T follicular helper cell (primary cell): ENCODE measurements at places on chromosomes 1 and 21.

DNA sequence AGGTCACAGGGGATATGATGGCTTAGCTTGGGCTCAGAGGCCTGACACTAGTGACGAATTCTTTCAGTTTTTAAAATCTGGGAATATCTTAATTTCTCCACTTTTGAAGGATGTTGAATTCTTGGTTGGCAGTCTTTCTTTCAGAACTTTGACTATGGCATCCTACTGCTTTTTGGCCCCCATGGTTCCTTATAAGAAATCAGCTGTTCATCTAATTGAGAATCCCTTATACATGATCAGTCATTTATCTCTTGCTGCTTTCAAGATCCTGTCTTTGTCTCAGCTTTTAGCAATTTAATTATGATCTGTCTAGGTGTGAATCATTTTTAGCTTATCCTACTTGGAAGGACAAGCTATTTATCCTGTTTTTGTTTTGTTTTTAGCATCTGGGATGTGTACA lies 31.2 kb upstream of the F3 start:
- no peak for DNase-seq

GRCh38 chr1:71463144-71463543 lies 382.3 kb upstream of the ZRANB2 start:
- DNase-seq: no peak

DNA sequence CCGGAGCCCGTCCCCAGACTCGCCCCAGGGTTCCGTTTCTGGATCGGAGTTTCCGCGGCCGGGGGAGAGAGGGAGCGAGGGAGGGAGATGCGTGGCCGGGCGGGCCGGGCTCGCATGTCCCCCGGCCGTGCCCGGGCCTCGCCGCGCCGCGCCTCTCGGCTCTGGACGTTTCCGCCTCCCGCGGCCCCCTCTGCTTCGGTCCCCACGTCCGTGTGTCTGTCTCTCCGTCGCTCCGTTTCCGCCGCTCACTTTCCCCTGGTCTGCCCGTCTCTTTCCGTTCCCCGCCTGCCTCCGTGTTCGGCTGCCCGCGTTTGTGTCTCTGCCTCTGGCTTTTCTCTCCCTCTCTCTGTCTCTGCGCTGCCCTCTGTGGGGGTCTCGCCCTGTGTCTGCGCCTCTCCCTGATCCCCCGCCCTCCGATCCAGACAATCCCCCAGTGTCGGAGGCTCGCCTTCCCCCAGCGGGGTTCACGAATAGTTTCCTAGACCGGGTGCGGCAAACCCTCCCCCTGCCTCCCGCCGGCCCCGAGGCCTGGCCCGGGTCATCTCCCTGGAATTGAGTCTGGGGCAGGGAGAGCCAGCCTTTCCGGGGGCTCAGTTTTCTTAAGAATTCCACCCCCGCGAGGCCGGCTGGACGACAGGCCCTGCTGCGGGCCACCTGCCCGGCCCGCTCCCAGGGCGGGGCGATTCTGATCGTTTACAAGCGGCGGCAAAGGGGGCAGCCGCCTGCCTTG lies 735 bp downstream of the NBL1 start:
- DNase-seq: no peak

DNA sequence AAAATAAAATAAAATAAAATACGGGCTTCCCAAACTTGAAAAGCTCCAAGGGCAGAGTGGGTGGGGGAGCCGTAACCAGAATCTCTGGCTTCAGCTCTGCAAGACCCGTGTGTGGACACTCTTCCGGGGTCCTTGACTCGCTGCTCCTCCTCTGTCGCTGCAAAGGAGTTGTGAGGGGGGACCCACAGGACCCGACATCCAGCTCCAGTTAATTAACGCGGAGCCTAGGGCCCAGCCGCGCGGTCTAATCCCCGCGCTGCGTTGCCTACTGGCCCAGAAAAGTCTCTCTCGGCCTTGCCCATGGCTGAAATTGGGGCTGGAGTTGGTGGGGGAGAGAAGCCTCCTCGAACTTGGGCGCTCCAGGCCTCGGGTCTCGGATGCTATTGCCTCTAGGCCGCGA lies 1.8 kb downstream of the LMX1A start:
- no peak for DNase-seq

GRCh38 chr1:23868557-23869016 lies 497 bp upstream of the FUCA1 start:
- no peak for DNase-seq

GRCh38 chr1:88618331-88618730 lies 65.7 kb upstream of the PKN2 start:
- no peak for DNase-seq

DNA sequence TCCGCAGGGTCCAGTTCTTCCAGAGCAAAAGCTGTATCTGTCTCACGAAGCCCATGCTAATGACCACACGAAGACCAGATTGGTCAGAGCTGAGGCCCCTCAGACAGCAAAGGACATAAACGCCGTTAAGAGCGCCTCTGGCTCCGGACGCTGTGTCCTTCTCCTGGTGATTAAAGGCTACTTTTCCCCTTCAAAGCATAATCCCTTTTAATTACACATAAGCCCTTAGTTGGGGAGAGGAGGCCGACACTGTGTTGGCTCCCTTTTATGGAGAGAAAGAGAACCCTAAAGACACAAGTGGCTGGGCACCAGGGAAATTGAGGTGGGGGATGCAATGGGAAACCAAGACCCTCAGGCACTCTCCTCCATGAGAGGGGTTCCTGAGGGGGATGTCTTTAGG lies at the start of gene ABCA4:
ABCA4 (minus strand) TSS at position 158 of the 400 bp plus-strand sequence; CDS start at position 55, 103 bp downstream.
- DNase-seq: no peak
